ENCODE measurements at places on chromosomes 6 and 20.
A peak's percentile ranks its signal among the peaks of the same experiment; 100 is the strongest.

DNA sequence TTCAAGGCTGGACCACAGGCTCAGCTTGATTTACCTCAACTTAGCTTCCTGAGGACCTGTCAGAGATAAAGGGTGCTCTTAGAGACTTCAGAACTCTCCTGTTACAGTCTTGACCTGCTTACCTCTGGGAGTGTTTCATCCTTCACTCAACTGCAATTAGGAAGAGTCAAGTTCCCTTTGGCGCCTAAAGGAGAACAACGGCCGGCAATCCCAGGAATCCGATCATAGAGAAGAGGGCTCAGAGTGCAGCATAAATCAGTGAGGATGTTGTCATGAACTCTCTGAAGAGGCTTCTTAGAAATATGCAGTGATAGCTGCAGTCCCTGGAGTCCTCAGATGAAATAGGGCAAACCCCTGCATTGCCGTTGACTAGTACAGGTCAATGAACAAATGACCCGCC lies 36.4 kb downstream of the LYRM2 start:
- no peak for DNase-seq

- DNase-seq: no peak
Observed at GRCh38 chr6:127458817-127459216, 372 bp downstream of the KIAA0408 start.

GRCh38 chr6:150685860-150686259 lies 86.2 kb downstream of the PLEKHG1 start:
- DNase-seq: peak; percentile 29

DNA sequence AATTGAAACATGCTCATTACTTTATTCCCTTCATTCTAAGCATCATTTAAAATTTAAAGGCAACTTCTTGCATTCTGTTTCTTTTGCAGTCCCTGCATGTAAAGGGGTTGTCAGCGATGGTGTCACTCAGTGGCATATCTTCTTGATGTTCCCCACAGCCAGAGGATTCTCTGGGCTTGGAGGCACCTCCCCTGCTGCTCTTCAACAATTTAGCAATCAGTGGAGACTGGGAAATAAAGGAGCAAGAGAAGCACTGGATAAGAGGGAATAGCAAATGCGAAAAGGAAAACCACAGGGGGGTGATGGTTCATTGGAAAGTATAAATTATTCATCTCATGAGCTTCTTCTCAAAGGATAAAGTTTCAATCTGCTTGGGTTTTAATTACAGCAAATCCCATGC lies 30.7 kb upstream of the MC3R start:
- no peak for DNase-seq

GRCh38 chr6:168934660-168935627 lies 318.7 kb downstream of the THBS2 start:
- DNase-seq: no peak

DNA sequence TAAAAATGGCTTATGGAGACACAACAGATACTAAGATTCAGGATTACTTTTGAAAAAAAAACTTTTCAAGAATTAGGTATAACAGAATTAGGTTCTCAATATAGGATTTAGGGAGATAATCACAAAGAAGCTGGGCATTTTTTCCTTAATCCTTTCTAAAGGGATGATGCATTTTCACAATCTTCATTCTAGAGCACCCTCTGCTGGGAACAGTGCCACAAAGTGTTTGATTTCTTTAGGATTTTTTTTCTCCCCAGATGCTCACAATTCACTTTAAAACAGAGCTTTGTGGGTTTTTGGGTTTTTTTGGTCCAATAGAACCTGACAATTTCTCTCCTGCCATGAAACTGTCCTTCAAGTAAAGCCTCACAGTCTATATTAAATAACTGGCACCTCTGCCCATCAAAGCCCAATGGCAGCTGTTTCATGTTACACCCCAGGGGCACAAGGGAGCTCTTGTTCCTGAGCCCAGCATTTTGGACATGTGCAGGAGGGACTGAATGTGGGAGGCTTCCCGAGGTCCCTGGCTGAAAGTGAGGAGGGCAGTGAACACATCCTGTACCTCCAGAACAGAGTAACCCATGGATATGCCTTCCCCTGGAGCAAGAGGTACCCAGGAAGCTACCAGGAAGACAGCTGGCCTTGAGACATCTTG lies 39.7 kb downstream of the PREP start:
- DNase-seq: no peak

GRCh38 chr6:124076336-124077048 lies 272.8 kb downstream of the NKAIN2 start:
- no peak for DNase-seq

DNA sequence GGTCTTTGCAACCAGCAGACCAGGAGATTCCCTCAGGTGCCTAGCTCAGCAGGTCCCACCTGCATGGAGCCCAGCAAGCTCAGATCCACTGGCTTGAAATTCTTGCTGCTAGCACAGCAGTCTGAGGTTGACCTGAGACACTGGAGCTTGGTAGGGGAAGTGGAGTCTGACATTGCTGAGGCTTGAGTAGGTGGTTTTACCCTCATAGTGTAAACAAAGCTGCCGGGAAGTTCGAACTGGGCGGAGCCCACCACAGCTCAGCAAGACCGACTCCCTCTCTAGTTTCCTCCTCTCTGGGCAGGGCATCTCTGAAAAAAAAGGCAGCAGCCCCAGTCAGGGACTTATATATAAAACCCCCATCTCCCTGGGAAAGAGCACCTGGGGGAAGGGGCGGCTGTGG lies 34.3 kb downstream of the PRSS35 start:
- DNase-seq: no peak

- DNase-seq: no peak
Observed at GRCh38 chr20:62318400-62319345, 15.9 kb downstream of the ADRM1 start.

GRCh38 chr20:47660983-47661700 lies 124.1 kb downstream of the SULF2 start:
- DNase-seq: no peak

GRCh38 chr20:25739615-25740320 lies 43.1 kb upstream of the ZNF337 start:
- DNase-seq: no peak

DNA sequence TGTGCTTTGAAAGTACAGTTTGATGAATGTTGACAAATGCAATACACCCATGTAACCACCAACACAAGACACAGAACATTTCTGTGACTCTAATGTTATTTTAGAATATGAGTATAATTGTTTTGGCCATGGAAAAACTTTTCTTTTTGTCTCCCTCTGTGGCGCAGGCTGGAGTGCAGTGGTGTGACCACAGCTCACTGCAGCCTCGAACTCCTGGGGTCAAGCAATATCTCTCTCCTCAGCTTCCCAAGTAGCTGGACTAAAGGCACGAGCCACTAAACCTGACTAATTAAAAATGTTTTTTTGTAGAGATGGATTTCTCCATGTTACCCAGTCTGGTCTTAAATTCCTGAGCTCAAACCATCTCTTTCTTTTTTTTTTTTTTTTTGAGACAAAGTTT lies 20.3 kb upstream of the BCAS4 start:
- no peak for DNase-seq

DNA sequence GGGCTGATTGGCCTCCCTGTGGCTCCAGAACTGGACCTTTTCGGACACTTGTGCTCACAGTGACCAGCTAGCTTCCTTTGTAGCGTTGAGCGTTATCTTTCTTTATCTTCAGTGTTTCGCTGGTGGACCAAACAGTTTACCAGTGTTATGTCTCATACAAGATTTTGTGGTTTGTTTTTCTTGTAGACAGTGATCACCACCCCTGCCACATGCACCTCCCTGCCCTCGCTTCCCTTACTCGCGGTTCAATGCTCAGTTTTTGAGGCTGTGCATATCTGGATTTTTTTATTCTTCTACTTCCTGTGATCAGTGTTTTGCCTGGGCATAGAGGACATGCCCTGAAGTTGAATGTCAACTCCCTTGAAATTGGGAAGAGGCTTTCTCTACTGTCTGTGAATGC lies 16.4 kb downstream of the MYT1 start:
- no peak for DNase-seq

Data from glutamatergic neuron (in vitro differentiated cells).